ENCODE measurements at places on chromosomes 5 and 9.

DNA sequence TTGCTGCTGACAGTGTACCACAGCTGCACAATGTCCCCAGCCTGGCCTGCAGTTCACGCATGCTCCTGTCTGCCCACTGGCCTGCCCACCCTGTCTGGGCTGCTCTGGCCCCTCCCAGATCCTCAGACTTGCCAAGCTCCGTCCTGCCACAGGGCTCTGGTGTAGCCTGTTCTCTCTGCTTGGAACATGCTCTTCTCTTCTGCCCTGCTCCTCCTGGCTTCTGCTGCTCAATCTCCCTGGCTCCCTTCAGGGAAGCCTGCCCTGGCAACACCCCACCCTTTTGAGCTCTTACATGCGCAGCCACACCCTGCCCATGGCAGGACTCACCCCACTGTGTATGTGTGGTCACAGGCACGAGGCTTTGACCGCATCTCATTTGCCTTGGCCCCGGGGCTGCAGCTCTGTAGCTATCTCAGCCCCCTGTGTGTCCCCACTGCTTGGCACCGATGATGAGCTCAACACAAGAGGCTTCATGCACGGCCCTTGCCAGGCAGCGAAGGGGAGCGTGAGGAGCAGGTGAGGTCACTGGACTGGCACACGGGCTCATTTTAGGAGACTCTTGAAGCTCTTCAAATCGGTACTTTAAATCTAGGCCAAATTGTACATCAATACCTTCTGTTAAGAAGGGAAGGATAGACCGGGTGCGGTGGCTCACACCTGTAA, 20.4 kb upstream of the BRD3 start:
- no peak for DNase-seq

DNA sequence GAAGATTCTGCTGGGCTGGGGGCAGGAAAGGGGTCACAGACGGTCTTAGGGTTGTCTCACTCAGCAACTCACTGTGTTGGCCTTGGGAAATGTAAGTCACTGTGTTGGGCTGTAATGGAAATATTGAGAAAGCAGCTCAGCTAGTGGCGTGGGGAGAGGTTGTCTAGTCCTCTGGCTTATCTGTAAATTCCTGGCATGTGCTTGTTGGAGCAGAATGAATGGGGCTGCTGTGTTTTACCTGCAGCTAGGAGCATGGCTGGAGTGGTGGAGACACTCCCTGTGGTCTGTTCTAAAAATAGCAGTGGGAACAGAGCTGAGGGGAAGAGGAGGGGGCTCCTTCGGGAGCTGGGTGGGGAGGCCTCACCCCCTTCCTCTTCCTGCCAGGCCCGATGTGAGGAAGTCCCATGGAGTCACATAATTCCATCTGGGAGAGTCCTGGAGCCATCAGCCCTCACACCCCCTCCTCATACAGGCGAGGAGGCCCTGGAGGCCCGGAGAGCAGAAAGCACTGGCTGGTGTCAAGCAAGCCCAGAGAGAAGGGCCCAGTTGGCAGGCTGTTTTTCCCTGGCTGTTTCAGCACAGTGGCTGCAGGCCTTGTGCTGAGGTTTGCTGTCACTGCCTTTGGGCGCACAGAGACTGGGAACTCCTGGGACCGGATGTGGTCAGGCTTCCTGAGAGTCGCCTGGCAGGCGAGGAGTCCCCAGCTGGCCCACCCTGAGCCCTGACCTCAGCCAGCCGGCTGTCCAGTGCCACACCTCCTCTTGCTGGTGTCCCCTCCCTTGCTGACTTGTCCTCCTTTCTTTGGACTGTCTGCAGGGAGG, 84.9 kb downstream of the RGS3 start:
- DNase-seq = peak; percentile 25

GRCh38 chr5:124453221-124454051, 293.0 kb downstream of the ZNF608 start:
- DNase-seq = no peak

- no peak for DNase-seq
These were observed 5.9 kb downstream of the PIK3R1 start for GRCh38 chr5:68221488-68221887.

Data from activated T-cell treated with anti-CD3 and anti-CD28 coated beads, Interleukin-2, amount 50 U/mL, for 4 hours (primary cell).